ENCODE measurements at places on chromosomes 12 and 14.

DNA sequence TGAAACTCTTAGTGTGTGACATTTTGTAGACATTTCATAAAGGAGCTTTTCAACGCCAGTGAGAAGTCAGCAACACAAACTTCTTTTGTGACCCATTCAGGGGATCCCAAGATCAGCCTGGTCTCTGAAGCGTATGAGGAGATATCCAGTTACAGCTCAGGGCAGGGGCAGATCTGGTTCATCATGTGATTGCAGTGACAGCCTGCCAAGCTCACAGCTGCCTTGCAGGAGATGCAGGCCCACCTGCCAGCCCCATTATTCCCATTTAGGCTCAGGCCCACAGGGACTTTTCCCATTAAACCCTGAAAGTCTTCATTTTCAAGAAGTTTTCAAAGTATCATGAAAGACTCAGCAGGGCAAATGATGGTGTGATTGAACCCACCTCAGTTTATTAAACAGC lies 38.3 kb downstream of the SRGAP1 start:
- no peak for DNase-seq

DNA sequence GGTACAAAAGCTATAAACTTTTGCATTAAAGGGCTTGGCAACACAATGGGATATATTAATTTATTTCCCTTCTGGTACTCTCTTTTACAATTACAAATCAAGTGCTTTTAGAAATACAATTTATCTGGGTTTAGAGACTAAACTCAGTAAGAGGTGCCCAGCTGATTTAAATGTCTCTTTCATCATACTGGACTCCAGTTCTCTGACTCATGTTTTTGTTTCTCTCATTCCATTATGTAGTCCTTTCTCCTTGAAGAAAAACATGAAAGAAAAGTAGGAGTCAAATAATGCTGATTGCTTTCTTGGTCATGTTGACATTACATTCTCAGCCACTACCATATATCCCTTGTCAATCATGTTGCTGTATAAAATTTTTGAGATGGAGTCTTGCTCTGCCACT lies 36.3 kb upstream of the CFL2 start:
- no peak for DNase-seq

DNA sequence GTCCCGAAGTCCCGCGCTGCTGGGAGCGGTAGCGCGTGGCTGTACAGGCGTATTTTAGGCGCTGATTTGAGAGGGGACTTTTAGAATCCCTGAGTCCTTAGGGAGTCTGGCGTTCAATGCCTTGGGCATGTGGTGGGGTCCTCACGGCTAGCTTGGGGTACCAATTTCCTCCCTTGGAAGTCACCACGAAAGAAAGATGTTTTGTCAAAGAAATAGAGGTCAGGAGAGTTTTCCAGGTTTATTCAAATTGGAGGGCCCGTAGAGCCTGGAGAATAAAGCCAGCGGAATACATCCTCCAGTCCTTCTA lies 63.9 kb downstream of the KLHL28 start:
- DNase-seq = no peak

GRCh38 chr14:53020193-53020932 lies 69.5 kb upstream of the FERMT2 start:
- DNase-seq = no peak

DNA sequence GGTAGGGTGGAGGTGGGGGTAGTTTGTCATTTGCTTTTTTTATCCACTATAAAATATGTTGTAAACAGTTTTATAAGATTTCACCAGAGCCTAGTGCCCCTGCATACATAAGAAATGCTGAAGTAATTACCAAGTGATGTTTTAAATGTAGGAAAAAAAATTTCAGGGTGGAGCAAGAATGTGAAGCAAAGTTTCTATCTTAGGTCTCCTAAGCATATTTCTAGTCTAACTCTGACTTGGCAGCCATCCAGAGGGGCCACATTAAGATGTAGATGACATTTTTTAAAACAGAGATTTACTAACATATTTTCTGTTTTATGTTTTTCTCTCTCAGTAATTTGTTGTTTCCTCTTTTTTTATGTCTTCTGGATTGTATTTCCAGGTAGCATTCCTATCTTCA lies 15.8 kb upstream of the KRAS start:
- DNase-seq = no peak

- DNase-seq = no peak
Observed at GRCh38 chr14:104805326-104805678, 4.4 kb downstream of the ZBTB42 start.

DNA sequence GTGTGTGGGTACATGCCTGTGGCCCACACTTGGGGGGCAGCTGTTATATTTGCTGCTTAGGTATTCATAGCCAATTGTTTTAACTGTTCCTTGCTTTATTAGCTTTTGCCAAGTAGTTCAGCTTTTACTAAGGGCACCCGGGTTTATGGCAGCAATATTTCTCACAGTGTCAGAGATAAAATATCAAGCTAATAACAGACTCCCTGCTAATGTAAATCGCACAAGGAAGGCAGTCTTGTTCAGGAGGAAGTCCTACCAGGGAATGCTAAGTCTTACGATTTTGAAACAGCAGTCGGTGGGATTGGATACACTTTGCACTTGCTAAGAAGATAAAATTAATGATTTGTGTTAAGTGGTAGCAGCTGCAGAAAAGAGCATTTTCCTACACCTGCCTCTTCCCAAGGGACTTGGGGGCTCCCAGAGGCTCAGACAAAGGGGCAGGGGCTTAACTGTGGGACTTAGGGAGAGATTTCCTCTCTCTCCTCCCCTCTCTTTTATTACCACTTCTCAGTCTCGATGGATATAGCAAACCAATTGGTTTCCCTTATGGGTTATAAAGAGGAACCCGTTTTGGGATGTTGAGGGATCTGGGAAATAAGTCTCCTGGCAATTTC lies 175.1 kb downstream of the NRXN3 start:
- DNase-seq = no peak

- DNase-seq = no peak
Observed at GRCh38 chr12:77070382-77070781, 5.0 kb upstream of the E2F7 start.

DNA sequence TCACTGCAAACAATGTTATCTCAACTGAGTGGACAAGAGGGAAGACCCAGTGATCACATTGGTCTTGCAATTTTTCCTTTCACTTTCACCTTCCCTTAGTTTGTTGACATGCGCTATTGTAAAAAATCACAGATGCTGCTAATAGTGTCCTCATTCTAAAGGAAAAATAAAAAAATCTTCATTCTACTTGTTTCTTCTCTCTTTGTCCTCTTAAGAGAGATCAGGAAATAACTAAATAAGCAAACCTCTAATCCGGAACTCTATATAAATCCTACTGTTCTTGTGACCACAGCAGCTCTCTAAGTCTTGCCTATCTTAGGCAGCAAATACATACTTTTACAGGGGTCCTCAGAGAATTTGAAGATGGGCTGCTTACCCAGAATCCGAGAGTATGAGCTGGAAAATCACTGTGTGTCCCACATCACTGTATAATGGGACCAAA lies 257.7 kb downstream of the NAV3 start:
- no peak for DNase-seq

DNA sequence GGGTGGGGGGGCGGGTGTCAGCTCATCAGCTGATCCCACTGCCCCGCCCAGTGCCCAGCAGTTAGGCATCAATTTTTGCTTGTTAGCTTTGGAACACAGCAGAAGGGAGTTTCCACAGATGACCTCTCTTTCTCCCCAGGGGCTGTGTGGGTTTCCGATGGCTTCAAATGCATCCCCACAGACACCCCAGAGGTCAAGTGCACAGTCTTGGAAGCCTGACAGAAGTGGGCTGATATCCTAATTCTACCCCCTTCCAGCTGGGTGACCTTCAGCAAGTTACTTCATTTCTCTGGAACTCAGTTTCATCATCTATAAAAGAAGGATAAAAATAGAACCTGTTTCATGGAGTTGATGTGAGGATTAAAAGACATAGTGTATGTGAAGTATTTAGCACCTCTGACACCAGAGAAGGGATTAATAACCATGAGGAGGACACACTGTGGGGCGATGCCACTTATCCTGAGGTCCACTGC lies 22.0 kb downstream of the TTC9 start:
- no peak for DNase-seq

DNA sequence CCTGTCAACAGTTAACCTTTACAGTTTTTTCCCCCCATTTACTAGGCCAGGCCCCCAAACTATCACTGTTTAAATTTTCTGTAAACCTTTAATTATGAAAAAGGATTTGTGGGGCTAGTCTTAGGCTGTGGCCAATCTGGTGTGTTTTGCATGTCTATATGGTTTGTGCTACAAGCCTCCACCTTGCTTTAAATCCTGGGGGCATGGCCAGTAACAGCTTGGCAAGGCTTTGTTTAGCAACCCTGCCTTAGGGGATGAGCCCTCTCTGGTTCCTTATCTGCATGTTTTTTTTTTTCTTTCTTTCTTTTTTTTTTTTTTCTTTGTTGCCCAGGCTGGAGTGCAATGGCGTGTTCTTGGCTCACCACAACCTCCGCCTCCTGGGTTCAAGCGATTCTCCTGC lies 102.7 kb downstream of the KCNMB4 start:
- no peak for DNase-seq

DNA sequence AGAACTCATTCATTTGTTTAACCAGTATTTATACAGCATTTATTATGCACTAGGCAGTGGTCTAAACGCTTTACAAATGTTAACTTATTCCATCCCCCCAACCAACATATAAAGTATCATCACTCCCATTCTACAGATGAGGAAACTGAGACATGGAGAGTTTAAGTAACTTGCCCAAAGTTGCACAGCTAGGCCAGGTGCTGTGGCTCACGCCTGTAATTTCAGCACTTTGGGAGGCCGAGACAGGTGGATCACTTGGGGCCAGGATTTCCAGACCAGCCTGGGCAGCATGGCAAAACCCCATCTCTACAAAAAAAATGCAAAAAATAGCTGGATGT lies 37.9 kb downstream of the ZFP36L1 start:
- DNase-seq = no peak

DNA sequence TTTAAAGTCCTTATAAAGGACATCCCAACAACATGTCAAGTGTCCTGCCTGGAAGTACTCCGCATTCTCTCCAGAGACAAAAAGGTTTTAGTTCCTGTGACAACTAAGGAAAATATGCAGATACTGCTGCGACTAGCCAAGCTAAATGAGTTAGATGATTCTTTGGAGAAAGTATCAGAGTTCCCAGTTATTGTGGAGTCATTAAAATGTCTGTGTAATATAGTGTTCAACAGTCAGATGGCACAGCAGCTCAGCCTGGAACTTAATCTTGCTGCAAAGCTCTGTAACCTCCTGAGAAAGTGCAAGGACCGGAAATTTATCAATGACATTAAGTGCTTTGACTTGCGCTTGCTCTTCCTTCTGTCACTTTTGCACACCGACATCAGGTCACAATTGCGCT lies 40.2 kb downstream of the RIC8B start:
- DNase-seq = no peak

GRCh38 chr14:74462993-74463392 lies 30.1 kb downstream of the NPC2 start:
- no peak for DNase-seq

Data from natural killer cell (primary cell).